Activated CD4-positive, alpha-beta T cell treated with anti-CD3 and anti-CD28 coated beads for 24 hours (primary cell): ENCODE measurements at places on chromosomes 2 and 18.

- DNase-seq, result no peak
Observed at GRCh38 chr18:74413836-74414235, 43.3 kb downstream of the DIPK1C start.

- peak; percentile 24 for DNase-seq
Observed at GRCh38 chr2:240060977-240061591, 7.8 kb upstream of the OR6B3 start.

- DNase-seq, result no peak
Observed at GRCh38 chr2:12168791-12169388, 422.5 kb downstream of the LPIN1 start.

GRCh38 chr2:214896274-214896673, 86.8 kb upstream of the BARD1 start:
- no peak for DNase-seq

DNA sequence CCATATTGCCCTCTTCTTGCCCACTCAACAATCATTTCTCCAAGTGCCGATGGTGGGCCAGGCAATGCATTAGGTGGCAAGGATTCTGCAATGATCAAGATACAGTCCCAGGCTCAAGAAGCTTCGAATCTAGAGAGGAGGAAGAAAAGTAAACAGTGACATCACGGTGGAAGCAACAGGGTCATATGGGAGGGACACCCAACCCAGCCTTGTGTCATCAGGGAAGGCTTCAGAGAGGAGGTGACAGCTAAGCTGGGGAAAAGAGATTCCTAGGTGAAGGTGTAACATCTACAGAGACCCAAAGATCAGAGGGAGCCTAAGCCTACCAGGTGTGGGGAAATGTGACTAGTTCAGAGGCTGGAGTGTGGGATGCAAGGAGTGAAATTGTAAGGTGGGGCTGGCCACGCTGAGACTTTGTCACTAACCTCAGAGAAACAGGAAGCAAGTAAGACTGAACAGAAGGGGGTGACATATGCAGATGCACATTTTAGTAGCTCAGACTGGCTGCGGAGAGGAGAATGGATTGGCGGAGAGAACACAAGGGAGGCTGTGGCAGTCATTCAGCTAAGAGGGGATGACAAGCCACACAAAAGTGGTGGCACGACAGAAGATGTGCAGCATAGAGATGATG, 104.9 kb downstream of the ANKRD44 start:
- DNase-seq, result peak; percentile 34

GRCh38 chr2:68476454-68476853, 9.1 kb downstream of the APLF start:
- DNase-seq, result no peak

DNA sequence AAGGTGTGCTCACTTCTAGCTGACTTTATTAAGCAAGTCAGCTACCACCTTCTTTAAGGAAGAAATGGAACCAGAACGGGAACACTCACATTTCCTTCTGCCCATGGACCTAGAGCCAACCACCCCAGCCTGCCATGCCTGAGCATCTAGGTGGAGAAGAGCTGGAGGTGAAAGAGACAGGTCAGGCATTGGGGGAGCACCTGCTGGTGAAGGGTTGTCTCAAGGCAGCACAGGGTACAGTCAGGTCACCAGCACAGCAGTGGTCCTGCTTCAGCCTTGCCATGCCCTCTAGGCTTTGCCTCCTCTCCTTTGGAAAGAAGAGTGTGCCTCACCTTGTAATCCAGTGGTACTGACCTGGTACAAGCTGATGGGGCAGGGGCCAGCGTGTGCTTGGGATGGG, 107.9 kb downstream of the KCNF1 start:
- DNase-seq, result no peak

DNA sequence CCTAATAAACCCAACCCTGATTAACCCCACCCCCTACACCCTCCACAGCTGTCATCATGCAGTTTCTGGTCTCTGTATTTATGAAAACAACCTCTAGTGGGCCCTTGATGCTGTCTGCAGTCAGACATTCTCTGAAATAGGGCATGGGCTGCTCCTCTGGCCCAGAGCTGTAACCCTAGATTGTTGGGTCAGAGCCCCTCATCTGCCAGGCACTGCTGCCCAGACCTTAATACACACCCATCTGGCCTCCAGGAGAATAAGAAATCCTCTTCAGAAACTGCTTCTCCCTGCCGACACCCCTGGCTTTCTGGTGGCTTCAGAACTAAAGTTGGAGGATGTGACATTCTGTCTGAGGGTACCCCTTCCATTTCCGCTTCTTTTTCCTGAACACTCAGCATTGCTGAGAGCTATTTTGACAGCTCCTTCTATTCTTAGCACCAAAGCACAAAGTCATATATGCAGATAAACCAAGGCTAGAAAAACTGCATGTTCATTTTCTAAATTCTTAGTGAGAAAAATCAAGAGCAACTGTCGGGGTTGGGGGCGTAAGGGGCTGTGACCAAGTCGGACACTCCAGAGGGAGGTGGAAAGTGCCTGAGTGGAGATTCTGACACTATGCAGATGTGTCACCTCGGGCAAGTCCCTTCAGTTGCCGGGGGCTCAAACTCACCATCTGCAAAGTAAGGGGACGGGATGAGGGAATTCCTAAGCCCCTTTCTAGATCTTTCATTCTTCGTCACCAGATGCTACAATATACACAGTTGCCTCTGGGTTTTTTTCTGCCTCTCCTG, 28.7 kb downstream of the SRSF7 start:
- peak; percentile 49 for DNase-seq

GRCh38 chr2:154331784-154332183, 366.7 kb upstream of the KCNJ3 start:
- DNase-seq, result no peak

- DNase-seq, result no peak
Observed at GRCh38 chr18:79218605-79219190, 149.5 kb downstream of the ATP9B start.

DNA sequence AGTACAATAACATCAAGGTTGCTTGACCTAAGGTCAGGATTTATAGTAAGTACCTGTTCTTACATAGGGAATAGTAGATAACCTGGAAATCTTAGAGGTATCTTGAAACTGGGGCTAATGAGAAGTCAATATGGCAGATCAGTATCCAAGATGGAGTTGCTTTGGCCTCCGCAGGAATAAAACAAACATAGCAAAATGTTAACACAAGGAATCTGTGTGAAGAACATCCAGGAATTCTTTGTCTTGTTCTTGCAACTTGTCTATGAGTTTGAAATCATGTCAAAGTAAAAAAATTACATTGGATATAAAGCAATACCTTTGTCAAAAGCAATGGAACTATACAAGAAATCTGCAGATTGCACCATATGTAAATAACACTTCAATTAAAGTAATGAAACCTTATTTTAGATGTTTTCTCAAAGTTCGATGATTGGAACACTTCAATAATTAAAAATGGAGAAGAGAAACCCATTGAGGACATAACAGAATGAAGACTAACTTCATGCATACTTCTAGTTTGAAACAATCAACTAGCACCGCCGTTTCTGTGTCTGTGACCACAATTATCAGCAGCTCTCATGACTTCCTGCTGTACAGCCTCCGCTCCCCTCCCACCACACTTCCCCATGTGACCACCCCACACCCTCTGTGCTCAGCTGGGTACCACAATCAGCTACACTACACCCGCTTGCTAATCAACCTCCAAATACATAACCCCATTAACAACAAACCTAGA, 27.6 kb downstream of the C2orf76 start:
- no peak for DNase-seq

- DNase-seq, result no peak
Observed at GRCh38 chr2:237702441-237703391, 75.3 kb downstream of the LRRFIP1 start.

DNA sequence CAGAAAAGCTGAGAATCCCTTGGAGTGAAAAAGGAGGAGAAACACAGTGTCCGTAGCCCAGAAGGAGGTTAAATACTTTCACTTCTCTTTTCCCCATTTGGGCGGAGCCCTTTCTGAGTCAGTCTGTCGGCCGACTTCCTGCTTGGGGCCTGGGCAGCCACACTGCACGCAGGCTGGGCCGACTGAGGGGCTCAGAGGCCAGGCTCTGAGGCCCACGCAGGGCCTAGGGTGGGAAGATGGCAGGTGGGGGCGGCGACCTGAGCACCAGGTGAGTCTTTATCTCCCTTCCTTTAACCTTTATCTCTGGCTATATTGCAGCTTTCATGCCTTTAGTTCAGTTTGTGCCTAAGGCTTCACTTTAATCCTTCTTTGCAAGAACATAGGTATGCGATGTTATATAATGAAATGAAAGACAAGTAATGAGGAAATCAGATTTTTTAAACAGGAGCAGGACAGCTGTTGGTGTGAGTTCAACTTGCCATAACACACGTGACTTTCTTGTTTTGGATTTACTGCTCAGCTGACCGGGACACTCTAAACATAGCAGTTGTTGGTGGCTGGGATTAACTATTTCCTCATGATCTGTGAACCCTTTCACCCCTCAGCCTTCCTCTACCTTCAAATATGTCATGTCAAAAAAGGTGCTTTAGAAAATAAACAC, at the start of gene SP100:
Gene SP100 (plus strand): TSS at position 141 of the 661 bp plus-strand sequence. CDS start 96 bp downstream, at position 237.
- DNase-seq, result peak; percentile 52

GRCh38 chr2:114714313-114714712, 271.9 kb downstream of the DPP10 start:
- no peak for DNase-seq

DNA sequence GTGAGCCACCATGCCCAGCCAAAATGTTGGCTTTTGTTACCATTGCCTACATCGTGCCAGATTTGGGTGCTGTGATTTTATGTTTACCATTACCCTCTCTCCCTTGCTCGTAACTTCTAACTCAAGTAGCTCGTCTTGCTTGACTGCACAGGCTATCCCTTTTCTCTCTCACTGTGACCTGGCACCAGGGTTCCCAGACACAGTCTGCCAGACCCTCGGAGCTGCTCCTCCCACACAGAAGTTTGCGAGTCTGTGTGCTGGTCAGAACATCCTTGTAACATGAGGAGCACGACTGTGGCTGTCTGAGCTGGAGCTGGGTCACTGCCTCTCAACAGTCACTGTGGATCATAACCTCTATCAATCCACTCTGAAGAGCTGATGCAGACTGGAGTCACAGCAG, 152.5 kb upstream of the ACKR3 start:
- no peak for DNase-seq

GRCh38 chr2:75389271-75389670, 171.5 kb downstream of the EVA1A start:
- DNase-seq, result no peak

DNA sequence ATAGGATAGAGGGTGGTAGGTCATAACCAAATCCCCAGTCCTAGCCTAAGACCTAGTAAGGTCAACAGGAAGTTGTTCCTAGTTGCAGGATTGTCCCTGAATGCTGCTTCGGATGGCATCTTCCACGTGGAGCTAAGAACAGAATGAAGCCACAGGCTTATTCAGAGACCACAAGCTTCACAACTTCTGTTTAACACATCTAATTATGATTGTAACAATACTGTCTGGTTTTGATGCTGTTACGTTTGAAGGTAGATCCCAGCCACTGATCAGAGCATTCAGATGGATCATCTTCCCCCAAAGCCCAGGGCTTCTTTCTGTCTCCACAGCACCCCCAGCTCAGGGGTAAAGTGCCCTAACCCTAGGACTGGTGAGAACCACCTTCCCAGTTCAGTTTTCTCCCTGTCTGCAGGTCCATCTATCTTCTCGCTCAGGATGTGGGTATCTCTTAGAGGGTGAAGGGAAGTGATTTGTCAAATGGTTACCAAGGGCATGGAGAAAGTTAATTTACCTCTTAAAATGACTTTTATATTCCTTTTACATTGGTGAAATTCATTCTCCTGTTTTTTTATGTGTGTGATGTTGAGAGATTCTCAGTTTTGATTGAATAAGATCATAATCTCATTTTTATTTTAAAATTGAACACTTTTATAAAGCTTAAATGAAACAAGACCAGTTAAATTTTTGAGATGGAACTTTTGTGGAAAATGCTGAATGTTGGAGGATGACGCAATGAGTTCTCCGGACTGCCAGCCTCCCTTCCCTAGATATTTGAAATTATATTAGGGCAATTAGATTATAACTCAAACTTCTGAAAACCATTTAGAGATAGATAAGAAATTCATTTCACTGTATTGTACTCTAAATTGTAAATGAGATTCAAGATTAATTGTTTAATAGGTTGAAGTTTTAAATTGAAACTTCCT, 66.5 kb downstream of the RHBDD1 start:
- DNase-seq, result no peak

- no peak for DNase-seq
Observed at GRCh38 chr18:74745633-74746403, 148.1 kb downstream of the ZNF407 start.

- DNase-seq, result no peak
Observed at GRCh38 chr18:79385708-79386341, 9.9 kb upstream of the NFATC1 start.

- DNase-seq, result no peak
Observed at GRCh38 chr2:42225573-42225972, 56.4 kb downstream of the EML4 start.

DNA sequence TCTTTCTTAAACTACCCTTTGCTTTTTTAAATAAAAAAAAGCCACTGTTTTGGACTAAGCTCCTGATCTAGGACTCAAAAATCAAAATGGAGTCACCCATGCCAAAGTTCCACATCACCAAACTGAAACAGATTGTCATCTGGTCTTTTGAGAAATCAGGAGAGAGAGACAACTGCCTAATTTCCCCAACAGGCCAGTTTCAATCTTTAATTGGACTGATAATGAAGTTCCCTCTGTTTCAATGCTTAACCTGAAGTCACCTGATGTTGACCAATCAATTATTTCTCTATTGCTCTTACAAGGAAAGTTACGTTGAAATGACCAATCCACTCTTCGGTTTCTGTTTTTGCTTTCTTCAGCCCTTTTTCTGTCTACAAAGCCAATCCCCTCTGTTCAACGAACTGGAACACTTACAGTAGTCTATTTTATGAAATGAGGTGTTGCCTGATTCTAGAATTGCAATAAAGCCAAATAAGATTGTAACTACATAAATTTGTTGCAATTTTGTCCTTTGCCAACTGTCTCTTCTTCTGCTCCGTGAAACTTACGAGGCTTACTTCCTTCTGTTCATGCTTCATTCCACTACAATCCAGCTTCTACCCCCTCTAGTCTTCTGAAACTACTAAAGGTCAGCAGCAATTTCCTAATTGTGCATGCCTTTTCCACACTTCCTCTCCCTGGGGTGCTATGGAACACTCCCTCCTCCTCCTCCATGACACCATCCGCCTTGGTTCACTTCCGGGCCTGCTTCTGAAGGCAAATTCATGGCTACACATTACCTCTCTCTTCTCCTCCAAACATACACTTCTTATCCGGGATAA, 95.2 kb upstream of the CD302 start:
- no peak for DNase-seq

GRCh38 chr18:12858991-12859390, 25.0 kb downstream of the PTPN2 start:
- no peak for DNase-seq

DNA sequence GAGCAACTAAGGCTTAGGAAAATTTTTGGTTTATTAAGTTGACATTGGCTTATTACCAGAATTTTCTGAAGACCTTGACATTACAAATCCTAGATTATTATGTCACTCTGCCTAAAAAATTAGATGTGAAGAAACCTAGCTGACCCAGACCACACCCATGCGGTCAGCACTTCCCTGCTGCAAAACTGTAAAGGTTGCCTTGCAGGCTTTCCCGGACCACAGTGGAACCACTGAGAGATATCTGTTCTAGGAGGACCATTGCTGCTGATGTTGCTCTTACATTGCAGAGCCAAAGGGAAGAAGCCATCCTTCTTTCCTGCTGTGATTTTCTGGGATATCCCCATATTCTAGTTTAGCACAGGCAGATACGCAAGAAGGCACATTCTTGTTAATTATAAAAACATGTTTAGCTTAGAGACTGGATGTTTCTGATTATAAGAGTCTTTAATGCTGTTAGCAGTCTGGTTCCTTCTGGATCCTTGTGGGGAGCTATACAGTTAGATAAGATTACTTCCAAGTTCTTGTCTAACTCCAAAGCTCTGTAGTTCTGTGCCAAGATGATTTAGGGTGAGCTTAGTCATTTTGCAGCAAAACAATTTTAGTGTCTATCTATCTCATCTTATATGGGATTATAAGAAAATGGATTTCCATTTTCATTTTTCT, 70.2 kb downstream of the AOX1 start:
- no peak for DNase-seq
